NCI-H460 (cell line): ENCODE measurements at places on chromosomes 16 and 17. TPM values are rescaled to one million over a fixed set of nuclear protein-coding genes. Genes with fewer than 3 reads are reported as not detected.

Gene GLIS2
- total RNA-seq, result 4.3 and 6.3 TPM in 2 replicates

Gene DRC3
- 0.40 and 0.63 TPM in 2 replicates for total RNA-seq

Gene ULK2
- total RNA-seq, result 24.4 and 31.8 TPM in 2 replicates

Gene TMEM235
- total RNA-seq, result not detected in 2 replicates

Gene MEIOB
- 0.97 and 2.5 TPM in 2 replicates for total RNA-seq

Gene TEKT1
- not detected in 2 replicates for total RNA-seq

Gene ACSF3
- 19.6 and 20.4 TPM in 2 replicates for total RNA-seq

Gene FMNL1
- total RNA-seq, result 36.6 and 41.7 TPM in 2 replicates

Gene TBX21
- not detected in 2 replicates for total RNA-seq

Gene PLSCR3
- total RNA-seq, result 31.3 and 32.4 TPM in 2 replicates

Gene RRAD
- total RNA-seq, result 0.57 and 0.66 TPM in 2 replicates

Gene KRTAP2-2
- not detected in 2 replicates for total RNA-seq

Gene HOXB13
- total RNA-seq, result 1.9 and 2.0 TPM in 2 replicates

Gene NTN3
- total RNA-seq, result 0.07 and 0.14 TPM in 2 replicates

Gene FOXC2
- total RNA-seq, result not detected in 2 replicates

Gene TMEM101
- total RNA-seq, result 40.0 and 44.6 TPM in 2 replicates

Gene TBC1D3H
- total RNA-seq, result not detected in 2 replicates

Gene TP53TG3F
- not detected in 2 replicates for total RNA-seq

Gene HP
- total RNA-seq, result not detected in 2 replicates

Gene GEMIN4
- total RNA-seq, result 19.9 and 26.3 TPM in 2 replicates

Gene SLFN14
- not detected in 2 replicates for total RNA-seq

Gene G6PC1
- total RNA-seq, result not detected in 2 replicates

Gene SCGB1C2
- not detected in 2 replicates for total RNA-seq

Gene ASGR1
- 0.22 TPM in 1 of 2 replicates, not detected in the other for total RNA-seq

Gene DNASE1L2
- total RNA-seq, result 0.84 and 1.6 TPM in 2 replicates

Gene MYH8
- not detected in 2 replicates for total RNA-seq

Gene C1QTNF1
- total RNA-seq, result 0.22 TPM in 1 of 2 replicates, not detected in the other

Gene P3H4
- 42.9 and 47.7 TPM in 2 replicates for total RNA-seq

Gene NUDT21
- total RNA-seq, result 115 and 140 TPM in 2 replicates

Gene HAP1
- 0.69 and 0.94 TPM in 2 replicates for total RNA-seq

Gene ZDHHC7
- total RNA-seq, result 50.4 and 57.4 TPM in 2 replicates

Gene SLC38A10
- 41.8 and 49.3 TPM in 2 replicates for total RNA-seq

Gene KRTAP17-1
- total RNA-seq, result not detected in 2 replicates

Gene PABPN1L
- 0.43 TPM in 1 of 2 replicates, not detected in the other for total RNA-seq

Gene SLC52A1
- 0.12 and 0.35 TPM in 2 replicates for total RNA-seq

Gene RIPOR1
- total RNA-seq, result 21.9 and 24.1 TPM in 2 replicates
